ENCODE measurements at places on chromosomes 4 and X.

GRCh38 chr4:145609481-145610427 lies 9.4 kb upstream of the MMAA start:
- DNase-seq: peak; percentile 49

- DNase-seq: peak; percentile 34
Observed at GRCh38 chr4:142404191-142404611, 441.9 kb downstream of the INPP4B start.

DNA sequence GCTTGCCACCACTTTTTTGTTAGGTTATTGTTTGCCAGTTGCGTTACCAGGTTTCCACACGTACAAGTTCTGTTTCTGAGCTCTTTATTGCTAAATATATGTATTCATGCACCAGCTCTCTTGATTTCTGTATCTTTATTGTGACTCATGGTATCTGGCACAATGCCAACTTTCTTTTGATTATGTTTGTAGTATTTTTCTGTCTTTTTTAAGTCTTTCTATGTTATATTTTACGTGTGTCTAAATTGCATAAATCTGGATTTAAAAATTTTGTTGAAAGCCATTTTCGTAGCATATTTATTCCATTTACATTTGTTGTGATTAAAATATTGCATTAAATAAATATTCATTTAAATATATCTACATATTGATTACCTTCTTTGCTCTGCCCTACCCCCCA lies 73.8 kb downstream of the KDM6A start:
- DNase-seq: no peak

GRCh38 chrX:154123241-154124219 lies 20.5 kb upstream of the OPN1LW start:
- DNase-seq: peak; percentile 10

GRCh38 chr4:146214238-146214637 lies at the start of gene REELD1:
TSS of gene REELD1 (plus strand) at chr4:146214538. CDS start at chr4:146216953, 2,415 bp downstream.
- DNase-seq: no peak

- DNase-seq: no peak
Observed at GRCh38 chrX:125782184-125782583, 383.9 kb downstream of the DCAF12L2 start.

DNA sequence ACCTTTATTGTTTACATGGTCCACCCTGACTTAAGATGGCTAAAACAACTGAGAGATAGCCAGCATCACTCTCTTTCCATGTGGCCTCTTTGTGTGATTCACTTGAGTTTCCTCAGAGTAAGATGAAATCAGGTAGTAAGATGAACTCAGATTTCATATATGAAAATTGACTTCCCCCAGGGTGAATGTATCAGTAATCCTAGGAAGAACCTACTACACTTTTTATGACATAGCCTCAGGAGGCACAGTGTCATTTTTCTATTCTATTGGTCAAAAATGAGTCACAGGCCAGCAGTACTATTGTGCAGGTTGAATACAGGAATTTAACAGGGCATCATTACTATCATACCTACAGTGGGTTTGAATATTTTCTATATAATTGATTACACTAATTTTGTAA lies 14.6 kb upstream of the SULT1E1 start:
- DNase-seq: no peak

GRCh38 chr4:155245105-155245504 lies 36.7 kb downstream of the NPY2R start:
- no peak for DNase-seq

GRCh38 chr4:21656832-21657231 lies 291.7 kb downstream of the KCNIP4 start:
- no peak for DNase-seq

- no peak for DNase-seq
Observed at GRCh38 chr4:110108422-110108821, 90.0 kb downstream of the ELOVL6 start.

GRCh38 chrX:136541294-136541693 lies 9.3 kb downstream of the VGLL1 start:
- no peak for DNase-seq

GRCh38 chr4:168777277-168777965 lies 232.6 kb downstream of the CBR4 start:
- no peak for DNase-seq

DNA sequence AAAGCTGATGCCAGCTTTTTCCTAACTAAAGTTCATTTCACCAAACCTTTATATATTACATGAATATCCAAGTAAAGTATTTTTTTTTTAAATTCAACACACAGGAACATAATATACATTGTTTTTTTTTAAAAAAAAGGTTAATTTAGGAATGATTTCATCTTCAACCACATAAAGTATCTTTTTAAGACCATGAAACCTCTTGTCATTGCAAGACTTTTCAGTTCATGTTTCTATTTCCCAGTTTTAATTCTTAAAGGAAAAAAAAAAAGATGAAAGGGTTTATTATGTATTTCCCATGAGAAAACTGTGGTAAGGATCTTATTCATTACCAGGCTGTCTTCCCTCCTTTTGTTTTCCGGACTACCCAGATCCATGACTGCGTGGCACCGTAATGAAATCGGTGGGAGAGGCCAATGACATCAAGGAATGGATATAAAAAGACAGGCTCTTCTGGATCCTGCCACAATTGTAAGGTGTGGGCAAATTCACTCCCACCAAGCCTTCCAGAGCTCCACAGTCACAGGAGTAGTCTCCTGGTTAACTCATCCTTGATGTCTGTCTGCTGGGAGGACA lies 84.7 kb upstream of the CBR4 start:
- DNase-seq: no peak

DNA sequence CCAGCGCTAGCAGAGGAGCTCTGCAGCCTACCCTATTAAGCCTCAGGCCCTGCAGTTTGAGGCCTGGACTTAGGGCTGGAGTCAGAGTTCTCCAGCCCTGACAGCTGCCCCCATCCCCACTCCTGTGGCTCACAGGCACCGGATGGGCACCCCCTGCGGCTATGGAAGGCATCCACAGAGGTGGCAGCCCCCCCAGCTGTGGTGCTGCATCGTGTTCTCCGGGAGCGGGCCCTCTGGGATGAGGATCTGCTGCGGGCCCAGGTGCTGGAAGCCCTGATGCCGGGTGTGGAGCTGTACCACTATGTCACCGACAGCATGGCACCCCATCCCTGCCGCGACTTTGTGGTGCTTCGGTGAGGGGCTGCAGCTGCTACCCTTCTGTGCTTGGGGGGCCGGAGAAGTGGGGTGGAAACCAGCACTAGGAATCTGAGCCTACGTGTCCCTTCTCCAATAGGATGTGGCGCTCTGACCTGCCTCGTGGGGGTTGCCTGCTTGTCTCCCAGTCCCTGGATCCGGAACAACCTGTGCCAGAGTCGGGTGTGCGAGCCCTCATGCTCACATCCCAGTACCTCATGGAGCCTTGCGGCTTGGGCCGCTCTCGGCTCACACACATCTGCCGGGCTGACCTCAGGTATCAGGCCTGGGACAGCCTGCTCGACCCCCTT lies 76.2 kb downstream of the STARD8 start:
- DNase-seq: no peak

DNA sequence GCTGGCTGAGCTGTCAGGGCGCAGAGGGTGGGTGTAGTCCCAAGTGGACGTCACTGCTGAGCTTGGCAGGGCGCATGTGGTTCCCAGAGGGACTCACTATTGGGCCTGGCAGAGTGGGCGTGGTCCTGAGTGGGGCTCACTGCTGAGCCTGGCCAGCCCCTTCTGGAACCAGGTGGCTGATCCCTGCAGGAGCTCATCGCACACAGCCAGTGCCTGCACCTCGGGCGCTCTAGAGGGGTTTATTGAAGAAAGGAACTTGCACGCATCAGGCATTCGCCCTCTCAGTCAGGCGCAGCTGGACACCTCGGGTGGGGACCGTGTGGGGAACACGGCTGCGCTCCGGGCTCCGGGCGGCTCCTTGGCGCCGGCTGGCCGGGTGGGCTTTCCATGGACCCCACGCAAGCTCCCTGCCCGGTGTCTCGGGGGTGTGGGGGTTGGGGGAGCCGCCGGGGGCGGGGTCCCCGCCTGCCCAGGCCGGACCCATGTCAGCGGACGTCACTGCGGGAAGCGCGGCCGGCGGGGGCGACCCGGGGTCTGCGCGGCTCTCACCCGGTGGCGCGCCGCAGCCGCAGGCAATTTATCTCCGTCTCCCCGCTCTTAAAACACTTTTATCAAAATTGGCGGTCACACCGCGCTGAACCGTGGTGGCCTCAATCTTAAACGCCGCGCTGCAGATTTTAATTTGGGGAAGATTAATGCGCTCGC lies 65.4 kb upstream of the NKX1-1 start:
- no peak for DNase-seq

DNA sequence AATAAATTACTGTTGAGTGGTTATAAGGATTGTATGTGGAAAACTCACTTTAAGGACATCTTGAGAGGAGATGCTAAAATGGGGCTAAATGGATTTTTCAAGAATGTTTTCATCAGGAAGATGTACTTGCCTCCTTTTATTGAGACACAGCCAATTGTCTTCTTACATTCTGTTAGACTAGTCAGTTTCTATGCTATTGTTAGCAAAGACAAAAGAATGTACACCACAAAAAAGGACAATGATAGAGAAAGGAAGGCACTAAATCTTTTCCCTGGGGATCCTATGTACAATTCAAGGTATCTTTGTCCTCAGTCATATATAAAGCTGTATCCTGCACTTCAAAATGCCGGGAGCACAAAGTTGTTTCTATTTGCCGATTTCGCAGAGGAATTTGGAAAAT lies 42.6 kb downstream of the TMA16 start:
- no peak for DNase-seq

DNA sequence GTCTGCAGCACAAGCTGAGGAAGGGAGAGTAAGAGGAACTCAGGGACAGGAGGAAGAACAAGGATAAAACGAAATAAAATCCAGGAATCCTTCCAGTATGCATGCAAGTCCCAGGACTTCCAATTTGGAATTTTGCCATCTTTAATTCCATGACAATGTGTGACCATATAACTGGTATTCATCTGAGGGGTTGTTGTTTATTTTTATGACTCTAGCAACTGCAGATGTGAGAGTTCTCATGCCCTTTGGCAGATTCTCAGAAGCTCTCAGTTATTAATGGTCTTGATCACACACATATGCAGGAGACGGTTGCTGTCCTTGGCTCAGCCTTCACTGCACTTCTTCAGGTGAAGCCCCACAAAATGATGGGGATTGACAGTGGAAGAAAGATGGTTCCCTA lies 148.2 kb downstream of the SMIM20 start:
- no peak for DNase-seq

DNA sequence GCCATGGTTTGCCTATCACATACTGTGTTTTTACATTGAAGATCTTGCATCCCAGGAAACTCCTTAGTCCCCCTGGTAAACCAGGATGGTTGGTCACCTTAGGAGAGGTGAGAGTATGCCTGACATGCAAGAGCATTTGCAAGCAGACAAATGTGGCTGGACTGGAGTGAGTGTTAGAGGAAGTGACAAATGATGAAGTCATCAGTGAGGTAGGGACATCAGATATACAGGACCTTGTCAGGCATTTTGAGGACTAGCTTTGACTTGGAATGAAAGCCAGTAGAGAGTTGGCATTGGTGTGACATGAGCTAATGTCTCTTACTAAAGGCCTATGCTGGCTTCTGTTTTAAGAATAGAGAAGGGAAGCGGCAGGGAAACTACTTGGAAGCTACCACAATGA lies 124.9 kb downstream of the FRMPD4 start:
- DNase-seq: no peak

DNA sequence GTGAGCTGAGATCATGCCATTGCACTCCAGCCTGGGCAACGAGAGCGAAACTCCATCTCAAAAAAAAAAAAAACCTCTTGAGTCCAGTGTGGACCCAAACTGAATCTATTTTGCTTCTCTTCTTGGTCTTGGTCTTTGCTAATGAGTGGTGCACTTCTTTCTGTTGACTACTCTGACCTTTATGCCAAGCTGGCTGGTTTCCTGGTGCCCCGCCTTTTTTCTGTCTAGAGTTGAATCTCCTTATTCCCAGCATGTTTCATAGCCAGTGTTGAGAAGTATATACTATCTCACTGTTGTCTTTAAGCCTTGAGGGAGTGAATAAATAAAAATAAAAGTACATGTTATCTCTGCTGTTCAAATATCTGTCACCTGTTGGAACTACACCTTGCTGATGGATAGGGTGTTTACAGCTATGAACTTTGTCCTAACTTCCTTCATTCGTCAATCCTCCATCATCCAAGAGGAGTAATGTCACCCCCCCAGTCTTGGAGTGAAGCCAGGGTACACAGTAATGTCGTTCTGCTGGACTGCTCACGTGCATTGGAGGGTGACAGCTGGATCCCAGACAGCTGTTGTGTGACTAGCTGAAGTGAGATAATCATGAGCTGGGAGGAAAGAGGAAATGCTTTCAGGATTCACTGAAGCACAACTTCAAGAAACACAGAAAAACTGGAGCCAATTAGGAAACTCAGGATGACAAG lies 99.3 kb upstream of the PRKG2 start:
- DNase-seq: no peak

- no peak for DNase-seq
Observed at GRCh38 chr4:127782025-127782274, 172 bp upstream of the HSPA4L start.

DNA sequence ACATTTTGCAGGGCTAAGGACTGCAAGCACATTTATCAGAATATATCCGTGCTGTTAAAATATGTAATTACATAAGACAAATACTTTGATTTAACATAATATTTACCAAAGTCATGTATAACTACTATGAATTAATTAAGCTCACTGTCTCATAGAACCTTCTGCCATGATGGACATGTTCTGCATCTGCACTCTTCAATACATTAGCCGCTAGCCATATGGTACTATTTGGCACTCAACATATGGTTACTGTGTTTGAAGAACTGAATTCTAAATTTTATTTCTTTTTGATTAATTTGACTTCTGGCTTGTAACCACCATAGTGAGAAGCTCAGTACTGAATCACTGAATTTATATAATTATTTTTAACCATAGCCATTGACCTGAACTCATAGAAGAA lies 427.0 kb upstream of the TRAM1L1 start:
- no peak for DNase-seq

- DNase-seq: no peak
Observed at GRCh38 chr4:184860018-184860779, 34.4 kb upstream of the ACSL1 start.

DNA sequence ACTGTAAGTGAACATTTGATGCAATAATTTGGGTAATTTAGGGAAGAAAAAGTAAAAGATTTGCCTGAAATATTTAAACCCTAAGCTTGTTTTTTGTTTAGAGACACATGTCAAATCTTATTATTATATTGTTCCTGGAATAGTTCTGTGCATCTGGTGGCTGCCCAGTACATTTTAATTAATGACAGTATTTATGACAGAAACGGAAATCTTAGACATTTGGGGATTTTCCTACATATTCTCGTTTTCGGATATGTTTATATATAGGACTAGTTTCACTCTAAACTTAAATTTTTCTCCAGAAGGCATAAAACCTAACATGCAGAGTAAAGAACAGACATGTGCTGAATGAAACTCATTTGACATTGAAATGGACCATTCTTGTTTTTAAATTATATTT lies 125.6 kb upstream of the PAQR3 start:
- no peak for DNase-seq

DNA sequence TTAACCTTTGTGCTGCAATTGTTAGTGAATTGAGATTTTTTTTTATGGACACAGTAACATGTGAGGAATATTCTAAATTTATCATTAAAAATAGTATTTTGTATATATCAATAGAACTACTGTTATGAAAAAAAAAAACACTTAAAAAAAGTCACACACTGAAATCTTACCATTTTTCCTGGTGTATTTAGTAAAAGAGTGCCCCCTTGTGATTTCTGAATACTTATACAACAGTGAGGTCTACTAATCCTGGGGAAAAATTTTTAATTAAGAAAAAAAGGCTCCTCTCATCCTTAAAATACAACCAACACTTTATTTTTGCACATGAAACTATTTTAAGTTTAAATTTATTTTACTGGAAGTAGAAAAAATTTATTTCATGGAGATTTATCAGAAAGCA lies 56.4 kb upstream of the SPOCK3 start:
- DNase-seq: no peak

- no peak for DNase-seq
Observed at GRCh38 chrX:23311731-23312130, 22.9 kb upstream of the PTCHD1 start.

All from stimulated activated naive CD8-positive, alpha-beta T cell treated with anti-CD3 and anti-CD28 coated beads, Interleukin-15, amount 100 ng/mL, for 72 hours (primary cell).